ENCODE measurements at places on chromosomes 11 and 22.

DNA sequence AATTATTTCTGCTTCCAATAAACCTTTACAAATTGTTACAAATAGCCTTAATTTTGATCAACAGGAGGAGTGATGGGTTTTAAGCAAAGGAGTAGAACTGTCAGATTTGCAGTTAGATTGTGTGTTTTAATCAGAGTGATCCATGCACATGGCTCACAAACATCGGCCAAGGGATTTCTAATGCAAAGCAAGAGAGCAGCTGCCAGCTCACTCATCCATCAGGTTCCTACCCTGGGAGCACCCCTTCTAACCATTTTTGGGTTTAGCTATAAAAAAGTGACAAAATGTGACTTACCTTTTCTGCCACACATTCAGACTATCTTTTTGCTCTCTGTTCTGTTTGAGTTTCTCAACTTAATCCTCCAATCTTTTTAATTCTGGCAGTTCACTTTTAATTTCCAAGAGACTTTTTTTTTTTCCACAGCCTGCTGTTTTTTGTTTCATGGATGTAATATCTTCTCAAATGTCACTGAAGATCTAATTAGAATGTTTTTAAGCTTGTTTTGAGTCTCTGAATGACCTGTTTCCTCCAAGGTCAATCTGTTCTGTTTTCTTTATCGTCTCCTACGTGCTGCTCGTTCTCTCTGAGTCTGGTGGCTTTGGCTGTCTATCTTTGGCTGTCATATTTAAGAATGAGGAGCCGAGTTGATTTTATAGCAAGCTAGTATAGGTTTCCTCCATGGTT, 6.0 kb downstream of the IZUMO1R start:
- no peak for DNase-seq

GRCh38 chr11:111334532-111335502, 36.5 kb downstream of the POU2AF3 start:
- no peak for DNase-seq

GRCh38 chr22:35638410-35638809, 9.8 kb upstream of the APOL6 start:
- no peak for DNase-seq

- DNase-seq: no peak
Observed at GRCh38 chr22:42719656-42720262, 911 bp downstream of the A4GALT start.

DNA sequence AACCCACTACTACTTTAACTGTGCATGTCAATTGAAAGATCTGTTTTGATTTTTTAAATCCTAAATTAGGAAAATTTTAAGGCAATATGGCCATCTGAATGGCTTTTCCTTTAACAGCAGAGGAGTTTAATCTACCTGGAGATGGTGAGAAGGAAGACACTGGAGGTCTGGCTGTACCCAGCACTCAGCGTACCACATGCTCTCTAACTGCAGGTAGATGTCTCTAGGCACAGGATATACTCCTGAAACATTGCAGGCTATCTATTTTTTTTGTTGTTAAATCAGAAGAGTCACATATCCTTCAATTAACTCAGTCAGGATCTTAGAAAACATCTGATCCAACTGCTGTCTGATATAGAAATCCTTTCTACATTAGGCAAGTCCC, 17.3 kb upstream of the CASTOR1 start:
- DNase-seq: no peak

All from HS-5 (cell line).